ENCODE measurements at places on chromosomes 6 and 20.

GRCh38 chr6:152821525-152821924 is 70.9 kb downstream of the VIP start:
- no peak for DNase-seq

GRCh38 chr6:21263531-21264287 is 329.8 kb upstream of the SOX4 start:
- peak; percentile 88 for DNase-seq

DNA sequence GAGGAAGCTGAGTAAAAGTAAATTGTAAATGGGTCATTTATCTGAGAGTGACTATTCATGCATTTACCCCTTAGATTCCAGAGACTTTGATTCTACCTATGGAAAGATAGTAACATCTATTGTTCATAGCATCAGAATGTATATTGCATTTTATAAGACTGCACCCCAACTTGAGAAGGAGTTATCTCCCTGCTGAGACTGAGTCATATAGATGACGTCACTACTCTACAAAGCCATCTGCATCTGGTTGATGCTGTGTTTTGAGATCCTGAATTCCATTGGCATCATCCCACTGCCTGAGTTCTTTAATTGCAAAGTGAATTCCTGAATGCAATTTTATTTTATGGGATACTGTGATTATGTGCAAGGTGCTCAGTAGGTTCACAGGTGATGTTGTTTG is 444.0 kb upstream of the SLC35B3 start:
- no peak for DNase-seq

- DNase-seq, result no peak
These were observed 70.6 kb upstream of the PMEPA1 start for GRCh38 chr20:57780398-57780797.

GRCh38 chr6:33028220-33028849 is 18.9 kb upstream of the HLA-DOA start:
- no peak for DNase-seq

- DNase-seq, result no peak
These were observed 2.4 kb upstream of the AHCY start for GRCh38 chr20:34305333-34306230.

DNA sequence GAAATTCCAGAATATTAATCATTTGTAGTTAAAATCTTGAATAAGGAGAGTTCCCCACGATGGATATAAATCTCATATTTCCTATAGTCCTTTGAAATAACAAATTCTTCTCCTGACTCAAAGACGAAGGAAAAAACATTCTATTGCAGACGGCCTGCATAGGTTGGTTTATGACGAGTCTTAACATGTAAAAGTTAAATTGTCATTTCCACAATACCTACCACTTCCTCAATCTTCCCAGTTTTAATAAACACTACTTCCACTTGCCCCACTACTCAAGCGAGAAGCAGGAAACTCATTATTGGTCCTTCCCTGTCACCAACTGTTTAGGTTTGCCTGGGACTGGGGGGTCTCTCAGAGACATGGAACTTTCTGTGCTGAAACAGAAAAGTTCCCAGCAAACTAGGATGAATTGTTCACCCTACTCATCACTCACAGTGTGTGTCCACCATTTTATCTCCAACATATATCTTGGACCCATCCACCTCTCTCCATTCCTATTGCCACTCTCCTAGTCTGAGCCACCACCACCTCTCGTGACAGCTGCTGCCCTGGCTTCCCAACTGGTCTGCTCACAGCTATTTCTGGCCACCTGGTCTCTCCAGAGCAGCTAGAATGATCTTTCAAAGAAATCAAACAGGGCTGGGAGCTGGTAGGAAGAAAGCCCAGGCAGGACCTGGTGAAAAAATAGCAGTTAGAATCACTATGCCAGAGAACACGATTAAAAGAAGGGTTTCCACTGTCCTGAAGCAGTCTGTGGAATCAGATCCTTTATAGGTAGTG is 15.1 kb upstream of the ZSCAN9 start:
- no peak for DNase-seq

All from NCI-H510A treated with DMSO at 0.1 percent for 48 hours (cell line).